ENCODE measurements at places on chromosomes 16 and 17.

GRCh38 chr17:10777131-10777807, 26.6 kb downstream of the TMEM238L start:
- DNase-seq = no peak

- peak; percentile 66 for DNase-seq
Measured at GRCh38 chr16:49620158-49620868, 235.6 kb downstream of the ZNF423 start.

DNA sequence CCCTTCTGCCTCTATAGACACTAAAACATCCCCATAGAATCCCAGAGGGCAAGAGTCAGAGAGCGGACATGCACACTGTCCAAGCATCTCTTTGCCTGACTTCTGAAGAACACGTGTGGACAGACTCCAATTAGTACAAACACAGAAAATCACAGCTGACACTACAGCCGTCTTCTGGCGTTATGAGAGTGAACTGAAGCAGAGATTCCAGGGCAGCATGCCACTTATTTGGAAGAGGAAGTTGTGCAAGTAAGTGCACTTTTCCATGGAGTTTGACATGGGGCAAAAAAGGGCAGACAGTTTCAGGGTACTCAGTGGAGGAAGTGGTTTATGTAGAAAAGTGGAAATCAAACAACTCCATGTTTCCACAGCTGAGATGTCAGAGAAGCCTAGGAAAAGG, 16.8 kb upstream of the ZNF287 start:
- no peak for DNase-seq

DNA sequence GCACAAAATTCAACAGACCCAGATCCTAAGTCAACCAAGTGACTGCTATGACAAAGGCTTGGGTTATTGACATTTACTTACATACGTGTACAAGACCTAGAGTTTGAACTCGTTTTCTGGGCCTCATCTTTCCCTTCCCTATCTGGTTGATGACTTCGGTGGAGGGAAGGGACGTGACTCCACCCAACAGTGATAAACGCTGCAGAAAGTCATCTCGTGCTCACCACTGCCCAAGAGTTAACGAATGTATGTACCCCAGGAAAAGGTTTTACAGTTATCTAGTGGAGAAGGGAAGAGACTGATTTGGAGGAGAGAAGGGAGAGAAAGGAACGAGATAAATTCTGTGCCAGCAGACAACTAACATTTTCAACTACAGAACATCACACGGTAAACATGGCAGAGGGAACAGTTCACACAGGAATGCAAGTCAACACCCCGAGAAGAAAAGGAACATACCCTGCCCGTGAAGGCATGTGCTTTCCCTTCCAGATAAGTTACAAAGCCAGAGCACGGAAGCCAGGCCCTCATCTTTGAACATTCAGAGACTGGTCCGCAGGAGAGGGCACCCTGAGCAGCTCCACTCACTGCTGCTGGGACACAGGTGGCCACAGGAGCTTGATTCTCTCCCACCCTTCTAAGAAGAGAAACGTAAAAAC, 13.9 kb upstream of the CYTH1 start:
- no peak for DNase-seq

DNA sequence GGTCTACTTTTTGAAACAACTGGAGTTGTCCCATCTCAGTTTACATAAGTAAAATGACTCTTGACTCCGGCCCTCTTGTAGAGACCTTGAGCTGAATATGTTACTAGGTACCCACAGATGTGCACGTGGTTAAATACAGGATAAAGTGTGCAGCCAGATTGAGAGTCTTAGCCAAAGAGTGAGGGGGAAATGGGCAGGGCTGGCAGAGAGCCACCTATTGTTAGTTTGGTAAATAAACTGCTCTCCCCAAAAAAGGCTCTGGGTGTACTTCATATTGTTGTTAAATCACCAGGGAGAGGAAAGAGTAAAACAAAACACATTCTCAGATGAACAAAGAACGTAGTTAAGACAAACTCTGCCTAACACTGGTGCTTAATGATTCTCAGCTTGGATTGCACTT, 20.3 kb downstream of the G6PC1 start:
- no peak for DNase-seq
